ENCODE measurements at places on chromosomes 5 and 9.

- no peak for DNase-seq
These were observed 263.5 kb downstream of the TMEM38B start for GRCh38 chr9:105957830-105958229.

GRCh38 chr9:34651876-34652601 lies at the start of gene IL11RA:
IL11RA (plus strand) TSS chr9:34652185; CDS start chr9:34655218, 3,033 bp downstream.
- DNase-seq: peak; percentile 95

- no peak for DNase-seq
These were observed at the start of gene LCP2 for GRCh38 chr5:170297589-170298462. LCP2 (minus strand) TSS chr5:170297777; CDS start chr5:170297611, 166 bp downstream.

DNA sequence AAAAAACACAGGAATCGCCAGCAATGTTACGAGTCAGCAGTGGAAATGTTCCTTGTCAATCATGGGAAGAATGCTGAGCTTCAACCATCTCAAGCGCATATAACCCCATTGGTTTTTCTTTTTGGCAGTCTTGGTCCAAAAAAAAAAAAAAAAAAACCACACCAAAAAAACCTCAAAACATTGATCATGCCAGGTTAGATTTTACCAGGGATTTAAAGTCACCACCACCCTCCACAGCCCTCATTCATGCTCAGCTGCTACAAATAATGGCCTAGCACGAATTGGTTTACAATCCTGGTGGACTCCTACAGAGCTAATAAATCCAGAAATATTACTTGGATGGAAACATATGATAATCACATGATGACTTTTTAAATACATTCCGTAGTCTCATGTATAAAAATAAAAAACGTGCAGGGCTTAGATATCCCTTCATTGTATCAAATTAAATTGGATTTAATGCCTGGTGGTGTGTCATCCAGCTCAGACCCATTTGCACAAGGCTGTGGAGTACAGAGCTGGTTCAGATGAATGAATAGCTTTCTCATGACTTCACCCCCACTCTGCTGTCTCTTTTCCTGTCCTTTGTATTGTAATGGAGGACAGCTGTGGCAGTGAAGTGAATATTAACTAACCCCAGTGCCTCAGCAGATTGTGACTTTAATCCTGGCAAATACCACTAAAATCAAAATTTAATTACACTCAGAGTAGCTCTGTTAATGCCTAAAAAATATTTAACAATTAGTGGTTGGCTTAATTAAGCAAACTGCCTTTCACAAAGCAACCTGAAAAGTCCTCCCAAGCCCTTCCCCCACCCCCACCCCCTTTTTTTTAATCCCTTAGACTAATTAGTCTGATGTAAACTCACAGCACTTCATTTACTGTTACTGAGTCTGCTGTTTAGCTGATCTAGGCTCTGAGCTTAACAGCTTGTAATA lies 626.5 kb upstream of the ZNF608 start:
- peak; percentile 19 for DNase-seq

DNA sequence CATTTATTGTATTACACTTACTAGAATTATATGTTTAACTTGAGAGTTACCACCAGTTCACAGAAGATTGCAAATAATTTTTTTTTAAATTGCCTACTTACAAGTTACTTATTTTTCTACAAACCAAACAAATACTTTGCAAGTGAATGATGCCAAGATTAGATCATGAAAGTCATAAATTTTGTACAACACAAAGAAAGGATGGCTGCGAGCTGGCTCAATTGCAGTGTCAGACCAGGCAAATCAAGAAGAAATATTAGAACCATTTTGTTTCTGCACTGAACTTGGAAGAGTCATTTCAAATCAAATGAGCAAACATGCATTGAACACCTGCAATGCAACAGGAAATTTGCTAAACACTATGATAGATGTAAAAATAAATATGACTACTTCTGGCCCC lies 97.3 kb downstream of the PLCXD3 start:
- no peak for DNase-seq

DNA sequence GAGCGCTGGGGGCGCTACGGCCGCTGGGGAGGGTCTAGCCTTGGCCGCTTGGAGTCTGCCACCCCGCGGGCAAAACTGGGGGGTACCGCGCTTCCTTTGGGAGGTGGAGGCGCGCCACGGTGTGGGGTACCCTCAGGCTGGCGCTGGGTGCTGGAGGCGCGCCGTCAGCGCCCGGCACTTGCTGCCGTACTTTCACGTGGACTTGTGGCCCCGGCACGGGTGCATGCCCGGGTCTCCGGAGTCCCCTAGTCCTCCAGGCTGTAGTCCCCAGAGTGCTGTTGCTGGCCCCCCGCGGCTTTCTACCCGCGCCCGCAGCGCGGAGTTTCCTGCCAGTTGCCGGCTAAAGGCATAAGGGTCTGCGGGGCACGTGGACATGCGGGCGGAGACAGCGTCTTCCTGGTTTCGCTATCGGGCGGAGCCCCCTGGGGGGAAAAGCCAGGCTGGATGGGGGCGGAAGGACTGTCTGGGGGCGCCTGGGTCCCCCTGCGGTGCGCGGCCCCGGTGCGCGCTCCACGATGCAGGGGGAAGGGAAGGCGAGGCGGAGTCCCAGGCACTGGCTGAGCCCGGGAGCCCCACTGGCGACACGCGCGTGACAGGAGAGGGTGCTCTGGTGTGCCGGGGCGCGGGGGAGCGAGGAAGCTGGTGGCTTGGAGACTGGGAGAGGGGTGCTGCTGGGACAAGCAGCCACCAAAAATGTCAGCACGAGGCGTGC lies 666 bp downstream of the PPARGC1B start:
- peak; percentile 44 for DNase-seq

DNA sequence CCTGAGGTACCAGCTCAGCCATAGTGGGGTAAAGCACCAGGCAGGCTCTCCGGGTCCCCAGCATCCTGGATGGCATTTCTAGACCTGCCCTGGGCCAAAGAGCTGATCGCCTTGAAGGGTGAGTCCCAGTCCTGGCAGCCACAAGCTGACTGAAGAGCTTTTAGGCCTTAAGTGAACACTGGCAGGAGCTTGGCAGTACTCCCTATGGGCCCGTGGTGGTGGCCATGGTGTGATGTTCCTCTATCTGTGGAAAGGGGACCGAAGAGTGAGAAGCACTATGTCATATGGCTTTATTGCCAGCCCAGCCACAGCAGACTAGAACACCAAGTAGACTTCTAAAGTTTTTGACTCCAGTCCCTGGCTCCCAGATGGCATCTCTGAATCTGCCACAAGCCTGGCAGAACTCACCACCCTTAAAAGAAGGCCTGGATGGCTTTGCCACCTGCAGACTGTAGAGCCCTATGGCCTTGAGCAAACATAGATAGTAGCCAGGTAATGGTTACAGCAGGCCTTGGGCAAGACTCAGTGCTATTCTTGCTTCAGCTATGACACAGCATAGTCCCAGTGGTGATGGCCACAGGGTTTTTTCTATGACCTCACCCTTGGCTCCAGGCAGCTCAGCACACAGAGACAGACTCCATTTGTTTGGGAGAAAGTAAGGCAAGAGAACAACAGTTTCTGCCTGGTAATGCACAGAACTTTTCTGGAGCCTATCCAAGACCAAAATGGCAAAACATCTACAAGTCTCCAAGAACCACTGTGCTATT lies 801.5 kb upstream of the DMAC1 start:
- no peak for DNase-seq

DNA sequence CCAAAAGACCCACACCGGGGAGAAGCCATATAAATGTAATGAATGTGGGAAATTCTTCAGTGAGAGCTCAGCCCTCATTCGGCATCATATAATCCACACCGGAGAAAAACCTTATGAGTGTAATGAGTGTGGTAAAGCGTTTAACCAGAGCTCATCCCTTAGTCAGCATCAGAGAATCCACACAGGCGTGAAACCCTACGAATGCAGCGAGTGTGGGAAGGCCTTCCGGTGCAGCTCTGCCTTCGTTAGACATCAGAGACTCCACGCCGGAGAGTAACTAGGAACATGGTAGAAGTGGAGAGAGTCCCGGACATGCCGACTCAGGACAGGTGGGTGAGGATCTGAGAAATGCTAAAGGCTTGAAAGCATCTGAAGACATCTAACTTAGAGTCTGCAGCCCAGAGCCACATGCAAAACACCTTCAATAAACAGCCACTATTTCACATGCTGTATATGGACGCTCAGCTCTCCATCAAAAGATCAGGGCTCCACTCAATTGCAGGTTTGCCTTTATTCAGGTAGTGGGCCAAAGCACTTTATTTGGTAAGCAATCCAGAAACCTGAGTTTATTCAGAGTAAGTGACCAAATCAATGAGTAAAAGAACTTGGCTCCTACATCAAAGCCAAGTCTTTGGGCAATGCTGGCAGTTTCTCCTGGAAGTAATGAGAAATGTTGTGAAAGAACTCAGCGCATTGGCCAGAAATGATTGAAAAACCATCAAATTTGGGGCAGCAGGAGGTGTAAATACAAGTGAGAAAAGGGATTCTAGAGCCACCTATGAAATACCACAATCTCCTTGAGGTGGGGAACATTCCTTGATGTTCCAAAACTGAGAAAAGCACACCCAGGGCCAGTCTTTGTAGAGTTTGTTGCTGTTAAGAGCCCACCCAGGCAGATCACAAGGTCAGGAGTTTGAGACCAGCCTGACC lies 6.0 kb downstream of the RPL12 start:
- no peak for DNase-seq

GRCh38 chr9:87447547-87448432 lies 49.9 kb upstream of the DAPK1 start:
- no peak for DNase-seq

DNA sequence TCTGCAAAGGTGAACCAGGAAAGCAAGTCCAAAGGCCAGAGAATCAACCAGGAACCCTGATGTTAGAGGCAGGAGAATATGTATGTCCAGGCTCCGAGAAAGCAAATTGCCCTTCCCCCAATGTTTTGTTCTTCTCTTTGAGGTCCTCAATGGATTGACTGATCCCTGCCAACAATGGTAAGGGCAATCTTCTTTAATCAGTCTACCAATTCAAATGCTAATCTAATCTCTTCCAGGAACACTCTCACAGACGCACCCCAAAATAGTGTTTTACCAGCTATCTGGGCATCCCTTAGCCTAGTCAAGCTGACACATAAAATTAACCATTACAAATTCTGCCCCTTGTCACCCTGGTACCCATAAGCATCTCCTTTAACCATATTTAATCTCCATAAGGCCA lies 398.0 kb downstream of the RAB3C start:
- no peak for DNase-seq

- DNase-seq: no peak
These were observed 35.4 kb downstream of the GDNF start for GRCh38 chr5:37804401-37804800.

GRCh38 chr5:178476531-178476930 lies 113.7 kb downstream of the COL23A1 start:
- DNase-seq: no peak

GRCh38 chr5:4553978-4554377 lies 586.2 kb upstream of the ADAMTS16 start:
- no peak for DNase-seq

DNA sequence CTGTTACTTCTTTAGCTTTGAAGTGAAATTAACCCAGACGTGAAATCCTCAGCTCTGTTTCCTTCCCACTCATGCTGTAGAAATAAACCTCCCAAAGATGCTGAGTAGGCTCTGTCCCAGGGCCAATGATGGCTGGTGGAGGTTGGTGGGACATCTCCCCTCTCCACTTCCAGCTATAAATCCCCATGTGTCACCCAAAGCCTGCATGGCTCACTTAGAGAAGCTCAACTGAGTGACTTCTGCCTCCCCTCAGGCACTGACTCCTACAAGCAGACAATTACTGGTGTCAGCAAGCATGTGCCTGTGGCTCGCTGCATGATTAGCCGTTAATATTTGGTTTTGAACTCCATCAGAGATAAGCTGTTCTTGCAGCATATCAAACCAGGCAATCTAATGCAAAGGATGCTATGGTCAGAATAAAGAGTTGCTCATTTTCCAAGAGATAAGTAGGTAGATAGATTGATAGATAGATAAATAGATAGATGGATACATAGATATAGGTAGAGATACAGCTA lies 569.5 kb upstream of the WWC1 start:
- DNase-seq: no peak

GRCh38 chr9:20630241-20630943 lies 8.1 kb upstream of the MLLT3 start:
- DNase-seq: no peak

- no peak for DNase-seq
These were observed 18.8 kb upstream of the PCSK5 start for GRCh38 chr9:75871624-75872023.

GRCh38 chr9:2675834-2676233 lies 41.5 kb upstream of the KCNV2 start:
- no peak for DNase-seq

DNA sequence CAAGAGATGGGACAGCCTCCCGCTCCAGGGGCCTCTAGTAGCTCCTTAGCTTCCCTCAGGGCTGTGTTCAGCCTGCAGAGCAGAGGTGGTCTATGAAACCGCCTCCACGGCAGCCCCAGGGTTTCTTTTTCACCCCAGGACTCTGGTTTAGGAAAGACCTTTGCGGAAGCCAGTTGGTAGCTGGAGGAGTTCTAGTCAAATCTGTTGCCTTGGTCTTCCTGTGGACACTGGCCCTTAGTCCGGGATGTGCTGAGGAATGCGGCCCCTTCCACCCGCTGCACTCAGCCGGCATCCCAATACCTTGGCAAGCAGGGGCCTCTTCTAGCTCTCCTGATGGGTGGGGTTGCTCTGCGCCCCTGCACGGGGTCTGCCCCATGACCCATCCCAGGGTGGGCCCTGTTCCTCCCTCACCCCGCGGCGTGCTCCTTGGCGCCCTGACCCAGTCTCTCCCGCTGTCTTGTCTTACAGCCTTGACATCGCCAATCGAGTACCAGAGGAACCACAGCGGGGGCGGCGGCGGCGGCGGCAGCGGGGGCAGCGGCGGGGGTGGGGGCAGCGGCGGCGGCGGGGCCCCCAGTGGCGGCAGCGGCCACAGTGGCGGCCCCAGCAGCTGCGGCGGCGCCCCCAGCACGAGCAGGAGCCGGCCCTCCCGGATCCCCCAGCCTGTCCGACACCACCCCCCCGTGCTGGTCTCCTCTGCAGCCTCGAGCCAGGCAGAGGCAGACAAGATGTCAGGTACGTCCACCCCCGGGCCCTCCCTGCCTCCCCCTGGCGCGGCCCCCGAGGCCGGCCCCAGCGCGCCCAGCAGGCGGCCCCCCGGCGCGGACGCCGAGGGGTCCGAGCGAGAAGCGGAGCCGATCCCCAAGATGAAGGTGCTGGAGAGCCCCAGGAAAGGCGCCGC lies 94.3 kb upstream of the OTULINL start:
- no peak for DNase-seq

DNA sequence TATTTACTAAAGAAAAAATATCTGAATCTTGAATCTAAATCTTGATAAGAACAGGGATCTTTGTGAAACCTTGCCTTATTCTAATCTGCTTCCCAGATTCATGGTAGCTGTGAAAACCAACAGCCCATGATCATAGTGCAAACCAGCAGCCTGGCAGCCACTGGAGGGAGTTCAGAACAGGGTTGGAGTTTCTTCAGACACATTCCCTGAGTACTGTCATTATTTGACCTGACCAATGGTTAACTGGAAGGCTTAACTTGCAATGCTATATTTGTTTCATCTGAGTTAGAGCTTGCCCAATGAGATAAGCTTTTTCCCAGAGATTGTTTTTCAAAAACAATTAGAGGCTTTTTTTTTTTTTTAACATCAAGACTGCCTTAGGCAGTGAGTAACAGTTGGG lies 47.8 kb downstream of the LOX start:
- DNase-seq: no peak

GRCh38 chr5:24401773-24402172 lies 243.0 kb downstream of the CDH10 start:
- DNase-seq: peak; percentile 46
